ENCODE measurements at places on chromosomes 4 and X.

GRCh38 chrX:11787564-11787963, 29.5 kb downstream of the MSL3 start:
- no peak for DNase-seq

DNA sequence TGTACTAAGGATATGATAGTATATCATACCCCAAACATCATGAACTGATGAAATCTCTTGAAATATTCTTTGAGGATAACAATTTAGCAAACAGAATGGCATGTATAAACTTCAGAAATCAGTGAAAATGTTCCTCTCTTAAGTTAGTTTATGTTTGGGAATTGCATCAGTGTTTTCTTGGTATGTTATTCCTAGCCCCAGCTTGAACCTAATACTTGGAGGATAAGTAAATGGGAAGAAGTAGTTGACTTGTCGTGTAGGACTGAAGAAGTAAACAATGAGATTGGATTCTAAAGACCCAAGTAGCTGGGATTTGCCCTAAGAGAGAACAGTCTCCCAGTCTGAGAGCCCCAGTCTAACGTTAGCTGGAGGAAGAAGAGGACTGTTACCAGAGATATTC, 355.7 kb downstream of the GALNTL6 start:
- DNase-seq, result no peak

GRCh38 chrX:672931-673330, 42.3 kb downstream of the SHOX start:
- no peak for DNase-seq

DNA sequence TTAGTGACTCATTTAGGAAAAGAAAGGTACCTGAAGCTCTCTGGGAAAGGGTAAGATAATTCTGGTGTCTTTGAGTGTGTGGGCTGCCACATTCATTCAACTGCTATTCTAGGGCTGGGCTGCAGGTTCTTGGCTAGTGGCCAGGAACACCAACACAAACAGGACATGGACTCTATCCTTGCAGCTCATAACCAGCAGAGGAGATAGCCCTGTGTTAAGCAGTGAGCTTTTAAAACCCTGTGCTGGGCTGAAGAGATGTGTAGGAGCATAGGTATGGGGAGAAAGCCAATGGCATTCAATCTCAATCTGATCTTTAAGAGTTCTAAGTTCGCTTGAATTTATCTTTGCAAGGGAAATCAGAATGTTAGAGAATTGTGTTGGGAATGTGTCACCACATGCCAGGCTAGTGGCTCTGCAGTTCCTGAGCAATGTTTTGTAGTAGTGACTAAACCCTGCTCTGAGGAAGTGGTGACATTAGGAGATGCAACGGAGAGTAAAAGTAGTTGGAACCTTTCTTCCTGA, 39.2 kb downstream of the SGMS2 start:
- DNase-seq, result peak; percentile 61

GRCh38 chr4:157988641-157989040, 184.2 kb downstream of the GASK1B start:
- DNase-seq, result no peak

- DNase-seq, result no peak
These were observed 317.7 kb downstream of the ARHGAP24 start for GRCh38 chr4:85792376-85793232.

- DNase-seq, result peak; percentile 82
These were observed 405.3 kb upstream of the FAT1 start for GRCh38 chr4:187128976-187129375.

- DNase-seq, result no peak
These were observed 118.9 kb downstream of the ARSF start for GRCh38 chrX:3159995-3160720.

DNA sequence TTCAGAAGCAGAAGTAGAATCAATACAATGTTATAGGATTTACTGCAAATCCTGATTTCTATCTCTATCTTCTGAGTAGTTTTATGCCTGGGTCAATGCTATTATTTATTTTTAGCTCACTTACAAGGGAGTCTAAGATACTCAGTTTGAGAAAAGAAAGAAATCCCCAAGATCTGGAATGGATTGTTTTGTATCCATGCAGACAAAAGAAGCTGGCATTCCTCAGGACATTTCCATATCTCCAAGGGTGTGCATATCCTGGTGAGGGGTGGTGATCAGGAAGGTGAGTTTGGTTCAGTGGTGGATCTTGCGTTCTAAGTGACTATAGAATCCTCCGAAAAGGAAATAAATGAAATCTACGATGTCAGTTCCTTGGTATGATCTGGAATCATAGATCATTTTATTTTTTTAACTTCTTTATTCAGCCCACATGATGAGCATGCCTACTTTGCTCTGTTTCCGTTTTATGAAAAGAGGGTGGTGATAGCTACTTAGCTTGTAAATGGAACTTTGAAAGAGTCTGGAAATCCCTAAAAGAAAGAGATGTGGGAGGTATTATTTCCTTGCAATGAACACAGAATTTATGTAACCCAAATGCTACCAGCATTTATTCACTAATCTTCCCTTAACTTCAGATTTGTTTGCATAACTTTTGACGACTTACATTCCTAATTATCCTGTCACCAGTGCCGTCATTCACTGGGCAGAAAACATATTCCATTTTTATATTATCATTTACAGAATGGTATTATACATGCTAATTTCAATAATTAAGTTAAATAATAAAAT, 81.1 kb upstream of the RAPGEF2 start:
- DNase-seq, result no peak

DNA sequence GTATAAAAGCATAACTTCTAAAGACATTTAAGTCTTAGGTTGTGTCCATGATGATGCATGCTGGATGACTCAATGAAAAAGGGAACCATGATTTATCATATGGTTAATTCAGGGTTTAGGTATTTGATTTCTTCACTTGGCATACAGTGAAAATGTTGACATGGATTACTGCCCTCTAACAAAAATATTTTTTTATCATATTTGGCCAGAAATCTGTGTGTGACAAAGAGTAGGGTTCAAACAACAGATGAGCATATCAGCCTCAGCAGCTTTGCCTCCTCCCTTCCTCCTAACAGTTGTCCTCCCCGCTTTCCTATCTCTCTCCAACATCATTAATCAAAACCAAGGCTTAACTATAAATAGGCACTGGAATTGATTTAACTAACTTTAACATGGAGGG, 46.3 kb downstream of the ARHGAP6 start:
- DNase-seq, result no peak

DNA sequence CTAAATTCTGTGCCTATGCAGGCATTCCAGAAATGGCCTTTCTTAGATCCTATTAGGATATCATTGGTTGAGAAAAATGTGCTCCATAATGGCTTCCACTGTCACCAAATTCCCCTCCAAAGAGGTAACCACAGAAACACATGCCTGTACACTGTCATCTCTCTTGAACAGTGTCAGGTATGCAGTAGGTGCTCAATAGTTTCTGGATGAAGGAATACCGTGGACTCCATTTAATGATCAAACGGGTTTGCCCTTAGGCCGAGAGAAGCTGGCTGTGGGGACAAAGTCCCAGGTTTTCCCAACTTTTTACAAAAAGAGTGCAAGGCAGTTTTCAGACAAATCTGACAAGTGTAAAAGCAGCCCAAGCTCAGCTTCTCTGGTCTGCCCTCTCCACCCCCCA, 16.5 kb upstream of the MTM1 start:
- no peak for DNase-seq

DNA sequence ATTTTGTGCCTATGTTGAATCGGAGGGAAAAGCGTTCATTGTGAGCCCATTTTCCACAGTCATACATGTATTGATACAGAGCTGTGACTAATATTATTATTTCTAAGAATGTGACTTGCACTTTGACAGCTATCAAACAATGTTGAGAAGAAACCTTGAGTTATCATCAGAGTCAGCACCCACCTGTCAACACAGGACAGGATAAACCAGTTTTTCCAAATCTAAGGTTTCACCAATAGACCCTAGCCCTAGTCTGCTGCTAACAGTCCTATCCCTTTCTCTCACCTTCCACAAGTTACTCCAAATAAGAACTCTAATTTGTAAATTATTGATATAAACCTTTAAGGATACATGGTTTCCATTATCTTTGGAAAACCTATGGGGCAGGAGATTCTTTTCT, 47.7 kb upstream of the DHX15 start:
- DNase-seq, result no peak

DNA sequence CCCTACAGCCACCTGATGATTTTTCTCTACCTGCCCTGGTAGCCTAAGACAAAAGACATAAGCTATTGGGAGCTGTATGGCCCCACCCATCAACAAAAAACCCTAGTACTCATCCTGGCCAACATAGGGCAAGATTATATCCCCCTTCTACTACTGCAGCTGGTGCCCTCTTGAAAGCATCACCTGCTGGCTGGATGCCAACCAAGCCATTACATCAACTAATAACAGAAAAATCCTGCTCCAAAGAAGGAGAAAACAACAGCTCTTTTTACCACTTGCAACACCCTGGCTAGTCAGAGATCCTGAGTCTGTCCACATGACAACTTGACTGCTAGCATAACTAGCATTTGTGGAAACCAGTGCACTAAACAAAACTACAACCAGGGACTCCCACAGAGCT, 43.6 kb upstream of the UPRT start:
- no peak for DNase-seq

DNA sequence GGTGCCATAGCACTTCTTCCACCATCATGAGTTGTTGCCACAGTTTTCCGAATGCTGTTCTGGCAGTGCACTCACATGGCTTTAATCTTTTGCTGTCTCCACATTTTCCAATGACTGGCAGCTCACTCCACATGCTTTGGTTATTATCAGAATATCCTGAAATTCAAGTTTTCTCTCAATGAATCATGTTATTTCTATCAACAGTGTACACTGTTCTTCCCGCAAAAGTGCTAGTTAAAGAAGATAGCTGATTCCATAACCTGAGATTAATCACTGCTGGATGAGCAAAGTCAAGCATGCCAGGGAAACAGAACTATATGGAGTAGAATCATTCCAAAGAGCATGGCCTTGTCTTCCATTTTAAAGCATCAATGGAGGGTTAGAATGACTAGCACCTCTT, 14.6 kb upstream of the IL13RA2 start:
- no peak for DNase-seq

GRCh38 chr4:26864899-26865298, 4.3 kb downstream of the STIM2 start:
- no peak for DNase-seq

DNA sequence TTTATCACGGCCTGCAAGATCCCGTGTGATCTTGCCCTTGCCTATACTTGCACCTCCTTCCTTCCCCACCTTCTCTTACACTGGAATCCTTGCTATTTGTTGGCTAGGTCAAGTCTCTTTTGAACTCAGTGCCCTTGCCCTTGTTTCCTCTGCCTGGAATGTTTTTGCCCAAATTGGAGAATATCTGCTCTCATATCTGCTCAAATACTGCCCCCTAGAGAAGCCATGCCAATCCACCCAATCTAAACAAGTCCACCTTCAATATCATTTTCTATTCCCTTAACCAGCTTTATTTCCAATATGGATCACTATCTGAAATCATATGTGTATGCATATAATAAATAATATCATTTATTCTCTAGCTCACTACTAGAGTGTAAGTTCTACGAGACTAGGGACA, 1044.2 kb upstream of the FTHL17 start:
- no peak for DNase-seq

DNA sequence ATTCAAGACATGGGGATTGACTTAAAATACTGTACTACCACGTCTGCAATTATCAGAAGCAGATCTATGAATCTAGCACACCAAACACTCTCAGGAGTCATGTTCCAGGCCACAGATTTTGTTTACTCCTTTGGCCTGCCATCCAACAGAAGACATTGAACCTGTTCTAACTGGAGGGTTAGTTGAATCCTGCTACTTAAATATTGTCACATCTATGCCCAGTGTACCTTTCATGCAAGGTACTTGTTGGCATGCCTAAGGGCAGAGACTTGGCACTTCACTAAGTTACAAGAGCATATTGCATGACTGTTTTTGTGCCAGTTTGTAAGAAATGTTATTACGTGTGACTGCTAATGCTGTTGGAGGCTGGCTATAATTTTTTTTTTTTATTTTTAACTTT, 126.9 kb upstream of the BCOR start:
- no peak for DNase-seq

DNA sequence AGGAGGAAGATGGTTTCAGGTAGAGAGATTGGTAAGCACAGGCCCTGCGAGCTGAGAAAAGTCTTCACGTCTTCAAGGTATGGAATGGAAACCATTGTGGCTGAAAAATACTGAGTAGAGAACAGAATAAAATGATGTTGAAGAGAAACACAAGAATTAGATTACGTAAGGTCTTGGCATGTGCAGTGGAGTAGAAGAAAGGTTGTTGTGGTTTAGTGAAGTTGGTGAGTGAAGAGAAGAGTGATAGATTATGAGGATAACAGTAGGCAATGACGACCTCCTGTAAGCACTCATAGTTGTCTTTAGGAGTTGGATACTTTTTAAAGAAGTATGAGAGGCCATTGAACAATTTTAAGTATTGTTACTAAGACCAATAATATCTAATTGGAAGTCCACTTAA, 642.6 kb downstream of the PCDH7 start:
- DNase-seq, result no peak

GRCh38 chrX:17033225-17033624, 86.8 kb downstream of the REPS2 start:
- DNase-seq, result no peak

- no peak for DNase-seq
These were observed 26.2 kb downstream of the DLG3 start for GRCh38 chrX:70470850-70471289.

DNA sequence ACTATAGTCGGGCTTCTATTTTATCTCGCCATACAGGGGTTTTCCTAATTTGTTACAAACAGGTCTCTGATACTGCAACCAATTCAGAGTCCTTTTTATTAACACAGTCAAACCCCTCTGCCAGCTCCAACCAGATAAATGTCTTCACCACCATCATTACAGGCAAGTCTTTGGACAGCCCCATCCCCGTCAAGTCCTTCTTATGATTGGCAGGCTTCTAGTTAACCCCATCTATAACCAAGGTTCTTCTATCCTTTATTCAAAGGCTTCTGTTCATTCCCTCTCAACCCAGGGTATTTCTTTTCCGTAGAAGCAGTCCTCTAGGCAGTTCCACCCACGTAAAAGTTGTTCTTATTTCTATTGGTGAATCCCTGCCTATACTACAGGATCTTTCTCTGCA, 29.9 kb upstream of the FOXR2 start:
- DNase-seq, result no peak

DNA sequence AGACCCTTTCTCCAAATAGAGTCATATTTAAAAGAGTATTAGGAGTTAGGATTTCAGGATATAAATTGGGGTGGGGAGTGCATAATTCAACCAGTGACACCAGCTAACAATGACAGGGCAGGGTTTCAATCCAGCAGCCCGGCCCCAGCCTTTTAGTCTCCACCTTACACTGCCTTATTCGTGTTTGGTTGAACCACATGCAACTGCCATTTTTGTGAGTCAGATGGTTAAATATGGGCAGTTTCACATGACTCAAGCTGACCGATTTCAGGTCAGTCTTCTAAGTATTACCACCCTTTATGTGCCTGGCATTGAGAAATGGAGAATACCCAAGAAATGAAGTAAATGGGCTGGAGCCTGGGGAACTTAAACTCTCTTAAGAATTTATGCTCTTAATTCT, 102.8 kb downstream of the STOX2 start:
- DNase-seq, result no peak

GRCh38 chrX:139106069-139106468, 394.6 kb upstream of the FGF13 start:
- no peak for DNase-seq

- DNase-seq, result no peak
These were observed 362.2 kb upstream of the SPANXN4 start for GRCh38 chrX:142663330-142664095.

All from keratinocyte (primary cell).